CD4-positive, CD25-positive, alpha-beta regulatory T cell (primary cell): ENCODE measurements at places on chromosomes 2 and 18. TPM values are rescaled to one million over a fixed set of nuclear protein-coding genes. Genes with fewer than 3 reads are reported as not detected.

DNA sequence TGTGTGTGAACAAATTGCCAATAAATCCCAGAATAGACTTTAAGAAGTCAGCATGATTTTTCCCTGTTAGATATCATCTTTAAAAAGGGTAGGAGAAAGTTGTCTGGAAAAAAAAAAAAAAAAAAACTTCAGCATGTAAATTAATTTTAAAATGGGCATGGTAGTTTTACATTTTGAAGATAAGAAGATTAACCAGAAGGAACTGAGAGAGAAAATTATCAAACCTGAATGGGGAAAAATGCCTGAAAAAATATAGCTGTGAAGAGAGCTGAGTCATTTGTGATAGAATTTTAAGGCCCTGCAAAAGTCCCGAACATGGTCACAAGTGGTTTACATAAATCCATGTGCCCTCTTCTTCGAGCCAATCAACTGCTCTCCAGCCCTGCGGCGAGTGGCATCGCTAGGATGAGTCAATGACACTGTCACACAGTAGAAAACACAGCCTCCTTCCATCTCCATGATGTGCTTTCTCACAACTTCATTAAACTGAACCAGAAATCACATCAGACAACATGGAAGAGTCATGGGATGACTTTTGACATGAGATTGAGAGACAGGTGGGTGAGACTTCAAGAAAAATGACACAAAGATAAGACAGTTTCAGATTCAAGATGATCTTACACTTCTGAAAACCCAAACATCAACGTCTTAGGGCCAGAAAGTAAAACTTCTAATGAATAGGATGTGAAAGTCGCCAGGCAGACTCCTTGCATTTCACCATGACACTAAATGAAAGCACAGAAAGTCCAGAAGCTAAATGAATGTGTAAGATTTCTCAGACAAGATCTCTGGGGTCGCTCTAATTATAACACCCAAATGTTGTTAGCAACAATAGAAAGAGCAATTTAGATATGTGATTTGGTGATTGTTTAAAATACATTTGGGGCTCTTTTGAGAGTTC, 273.0 kb upstream of the ID2 start:
- no peak overlapping the region for H3K27ac ChIP-seq
- H3K36me3 ChIP-seq, result no peaks in the 10 kb centered on the region
- H3K4me3 ChIP-seq, result peak overlapping the region; percentile 14
- peaks cover 4% of the 10 kb centered on the region for H3K4me1 ChIP-seq
- no peak for DNase-seq

The GALNT13 gene
- not detected for polyA plus RNA-seq

DNA sequence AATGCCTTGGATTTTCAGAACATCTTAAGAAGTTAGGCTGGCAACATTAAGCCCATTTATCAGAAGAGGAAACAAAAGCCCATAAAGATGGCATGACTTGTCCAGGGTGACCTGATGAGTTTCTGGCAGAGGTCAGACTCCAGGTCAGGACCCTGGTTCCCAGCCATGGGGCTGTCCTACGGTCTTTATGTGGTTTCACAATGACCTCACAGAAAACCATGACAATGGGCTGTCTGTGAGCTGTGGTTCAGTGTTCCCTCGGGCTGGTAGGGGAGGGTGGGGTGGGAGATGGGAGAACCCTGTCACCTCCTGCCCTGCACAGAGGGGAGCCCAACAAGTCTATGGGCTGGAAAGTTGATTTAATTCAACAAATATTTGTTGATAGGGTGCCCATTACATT, 101.8 kb downstream of the LOXHD1 start:
- no peaks in the 10 kb centered on the region for H3K36me3 ChIP-seq
- DNase-seq, result no peak
- no peaks in the 10 kb centered on the region for H3K4me1 ChIP-seq
- no peaks in the 10 kb centered on the region for H3K27me3 ChIP-seq
- no peak overlapping the region for H3K4me3 ChIP-seq
- H3K27ac ChIP-seq, result no peak overlapping the region

DNA sequence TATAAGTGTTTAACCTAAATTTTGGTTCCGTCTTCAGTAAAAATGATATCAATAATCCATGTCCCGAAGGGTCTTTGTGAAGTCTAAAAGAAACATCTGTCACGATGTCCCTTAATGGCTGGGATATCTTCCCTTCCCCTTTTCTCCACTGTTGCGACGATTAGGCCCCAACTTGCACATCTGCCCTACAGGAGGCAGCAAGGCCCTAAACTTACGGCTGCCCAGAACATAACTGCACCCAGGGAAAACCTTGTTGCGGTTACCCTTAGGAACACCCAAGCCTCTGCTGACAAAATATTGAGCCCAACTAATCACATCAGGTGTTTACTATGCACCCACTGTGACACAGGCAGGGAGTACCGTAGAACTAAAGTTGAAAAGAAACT, 1.3 kb upstream of the SMAD2 start:
- H3K36me3 ChIP-seq, result no peaks in the 10 kb centered on the region
- H3K27me3 ChIP-seq, result no peaks in the 10 kb centered on the region
- H3K4me3 ChIP-seq, result peak overlapping the region; percentile 72
- H3K27ac ChIP-seq, result peak overlapping the region; percentile 90
- no peak for DNase-seq

GRCh38 chr2:125254010-125254409, 1228.9 kb downstream of the CNTNAP5 start:
- no peaks in the 10 kb centered on the region for H3K27me3 ChIP-seq
- no peak overlapping the region for H3K27ac ChIP-seq
- no peak overlapping the region for H3K4me3 ChIP-seq
- H3K36me3 ChIP-seq, result no peaks in the 10 kb centered on the region
- H3K4me1 ChIP-seq, result no peaks in the 10 kb centered on the region
- DNase-seq, result no peak
